ENCODE measurements at places on chromosomes 3 and 15.
A peak's percentile ranks its signal among the peaks of the same experiment; 100 is the strongest.

- no peak for DNase-seq
These were observed at the start of gene CCR9 for GRCh38 chr3:45885979-45886705. CCR9 (plus strand) TSS chr3:45886543; CDS start chr3:45894934, 8,391 bp downstream.

DNA sequence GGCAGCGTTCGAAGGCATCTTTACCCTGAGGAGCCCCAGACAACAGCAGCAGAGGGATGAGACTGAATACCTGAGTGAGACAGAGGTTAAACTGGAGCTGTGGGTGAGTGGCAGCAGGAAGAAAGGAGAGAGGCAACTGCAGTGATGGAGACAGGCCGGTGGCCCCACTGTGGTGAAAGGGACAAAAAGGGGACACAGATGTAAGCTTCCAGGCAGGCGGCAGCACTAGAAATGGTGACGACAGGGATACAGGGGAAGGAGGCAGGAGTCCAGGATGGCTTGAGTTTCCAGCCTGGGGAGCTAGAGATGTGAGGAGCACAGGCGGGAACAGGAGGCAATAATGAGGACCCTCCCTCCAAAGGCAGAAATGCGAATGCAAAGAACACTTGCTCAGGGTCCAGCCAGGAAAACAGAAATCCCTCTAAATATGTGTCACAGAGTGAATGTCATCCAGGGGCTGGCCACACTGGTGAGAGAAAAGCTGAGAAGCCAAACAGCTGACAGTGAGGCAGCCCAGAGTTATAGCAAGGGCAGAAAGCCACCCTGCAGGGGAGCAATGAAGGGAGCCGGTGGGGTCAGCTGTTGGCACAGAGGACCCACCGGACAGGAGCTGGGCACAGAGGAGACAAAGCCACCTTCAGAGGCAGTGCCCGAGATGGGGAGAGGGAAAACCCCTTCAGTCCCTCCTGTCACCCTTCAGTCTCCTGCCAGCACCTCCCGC lies 70.1 kb downstream of the TBC1D2B start:
- peak; percentile 55 for DNase-seq

GRCh38 chr15:59179717-59180116 lies 26.9 kb upstream of the LDHAL6B start:
- DNase-seq = no peak

- DNase-seq = no peak
These were observed 36.2 kb downstream of the MASP1 start for GRCh38 chr3:187255314-187255713.

DNA sequence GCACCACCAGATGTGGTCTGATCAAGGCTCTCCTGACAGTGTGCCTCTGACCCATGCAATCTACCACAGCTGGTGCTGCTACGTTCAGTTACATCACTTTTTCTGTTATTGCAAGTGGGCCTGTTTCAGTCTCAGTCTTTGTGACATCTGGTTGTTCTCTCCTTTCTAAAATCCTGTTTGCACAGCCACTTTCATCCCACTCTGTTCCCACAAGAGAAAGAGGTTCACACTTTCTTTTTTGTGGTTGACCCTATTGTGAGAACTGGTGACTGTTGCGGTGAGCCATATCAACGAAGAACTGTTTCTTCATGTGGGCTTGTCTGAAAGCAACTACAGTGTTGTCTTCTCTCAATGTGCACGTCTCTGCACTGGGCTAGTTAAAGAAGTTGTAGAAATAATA lies 342.8 kb upstream of the ARPP21 start:
- no peak for DNase-seq

- DNase-seq = no peak
These were observed 78.9 kb downstream of the PCSK6 start for GRCh38 chr15:101410612-101411011.

GRCh38 chr15:69074843-69075224 lies 60.3 kb downstream of the NOX5 start:
- DNase-seq = no peak

GRCh38 chr15:36905908-36906307 lies 194.4 kb downstream of the MEIS2 start:
- DNase-seq = no peak

DNA sequence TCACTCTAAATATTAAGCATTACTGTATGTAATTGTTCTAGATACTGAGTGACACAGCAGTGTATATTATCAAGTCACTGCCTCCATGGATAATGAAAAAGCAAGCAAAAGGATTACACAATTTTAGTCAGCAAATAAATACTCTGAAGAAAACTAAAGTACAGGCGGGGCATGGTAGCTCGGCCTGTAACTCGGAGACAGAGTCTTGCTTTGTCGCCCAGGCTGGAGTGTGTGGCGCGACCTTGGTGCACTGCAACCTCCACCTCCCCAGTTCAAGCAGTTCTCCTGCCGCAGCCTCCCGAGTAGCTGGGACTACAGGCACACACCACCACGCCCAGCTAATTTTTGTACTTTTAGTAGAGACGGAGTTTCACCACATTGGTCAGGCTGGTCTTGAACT lies 32.7 kb downstream of the RBM6 start:
- no peak for DNase-seq

- no peak for DNase-seq
These were observed 6.3 kb downstream of the CCNB2 start for GRCh38 chr15:59111251-59111650.

DNA sequence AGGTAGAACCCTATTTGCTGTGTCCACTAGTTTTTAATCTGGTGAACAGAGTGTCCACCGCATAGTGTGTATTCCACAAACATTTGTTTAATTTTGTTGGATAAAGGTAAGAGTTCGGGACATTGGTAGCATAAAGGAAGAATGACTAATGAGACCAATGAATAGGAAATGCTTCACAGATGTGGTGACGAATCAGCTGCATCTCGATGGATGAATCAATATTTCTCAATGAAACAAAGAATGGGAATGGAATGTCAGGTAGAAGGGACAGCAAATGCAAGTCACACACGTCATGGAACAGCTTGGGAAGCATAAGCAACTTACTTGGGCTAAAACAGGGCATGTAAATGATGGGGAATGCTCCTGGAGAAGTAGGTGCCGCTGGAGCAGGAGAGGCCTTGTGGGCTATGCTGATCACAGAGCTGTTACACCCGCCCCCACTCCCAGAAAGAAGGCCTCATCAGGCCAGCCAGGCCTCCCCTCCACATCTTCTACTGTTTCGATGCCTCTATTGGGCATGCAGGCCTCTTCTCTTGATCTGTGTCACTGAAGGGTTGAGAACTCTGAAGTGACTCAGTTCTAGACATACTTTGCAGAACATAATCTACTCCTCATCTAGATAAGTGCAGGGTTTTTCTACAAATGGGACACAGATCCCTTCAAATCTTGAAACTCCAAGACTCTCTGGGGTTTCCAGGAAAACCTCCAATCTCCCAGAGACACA lies 120.0 kb upstream of the GADL1 start:
- DNase-seq = no peak

DNA sequence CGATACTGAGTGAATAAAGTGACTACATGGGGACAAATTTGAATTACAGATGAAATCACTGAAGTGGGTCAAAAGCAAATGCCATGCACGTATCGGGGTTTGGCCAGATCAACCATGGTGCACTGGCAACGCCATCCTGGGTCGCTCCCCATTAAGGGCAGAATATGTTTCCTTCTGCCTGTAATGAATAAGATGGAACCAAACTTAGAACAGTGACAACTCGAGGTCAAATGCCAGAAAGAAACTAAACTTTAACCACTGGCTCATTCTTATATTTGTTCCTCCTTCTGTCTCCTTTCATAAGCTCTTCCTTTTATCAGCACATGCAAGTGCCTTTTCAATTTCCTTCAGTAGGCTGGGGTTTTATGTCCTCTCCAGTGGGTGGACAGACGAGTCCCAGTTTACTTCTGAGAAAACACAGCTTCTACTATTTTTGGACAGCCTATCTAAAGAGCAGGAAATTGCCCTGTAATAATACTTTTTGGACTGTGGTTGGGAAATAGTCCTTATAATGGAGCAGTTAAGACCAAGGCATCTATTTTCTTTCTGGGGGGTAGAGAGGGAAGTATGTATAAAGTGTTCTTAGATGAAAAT lies 61.4 kb downstream of the WHAMM start:
- no peak for DNase-seq

- DNase-seq = no peak
These were observed 378 bp upstream of the FEM1B start for GRCh38 chr15:68277131-68277602.

DNA sequence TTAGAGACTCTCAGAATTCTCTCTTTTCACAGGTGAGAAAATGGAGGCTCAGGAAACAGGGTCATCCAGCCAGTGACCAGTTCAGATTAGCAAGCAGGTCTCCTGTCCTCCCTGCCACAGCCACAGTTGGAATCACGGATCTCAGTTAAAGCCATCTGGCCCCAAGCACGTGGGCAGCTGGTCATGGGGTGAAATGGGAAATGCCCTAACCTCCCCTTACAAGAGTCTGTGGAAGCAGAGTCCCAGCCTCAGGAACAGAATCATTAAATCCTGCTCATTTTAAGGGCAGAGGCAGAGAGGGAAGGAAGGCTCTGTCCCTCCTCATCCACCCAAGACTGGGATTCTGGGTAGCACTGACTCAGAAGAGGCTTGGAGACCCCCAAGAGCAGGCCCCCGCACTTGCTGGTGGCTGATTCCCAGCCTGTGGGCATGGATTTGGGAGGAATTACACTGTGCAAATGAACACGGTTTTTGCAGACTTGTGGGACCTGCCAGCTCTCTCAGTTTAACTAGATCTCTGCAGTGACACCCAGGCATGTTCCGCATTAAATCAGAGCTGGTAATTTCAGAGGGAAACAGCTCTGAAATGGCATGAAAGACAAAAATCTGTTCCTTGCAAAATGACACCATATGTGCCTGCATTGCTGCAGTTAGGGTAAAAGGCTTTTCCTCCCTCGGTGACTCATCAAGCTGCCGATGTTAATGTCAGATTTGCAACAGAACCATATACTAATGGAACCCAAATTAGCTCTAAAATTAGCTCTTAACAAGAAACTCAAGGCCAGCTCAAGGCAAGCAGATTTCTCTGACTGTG lies 89.0 kb downstream of the BDH1 start:
- peak; percentile 45 for DNase-seq

DNA sequence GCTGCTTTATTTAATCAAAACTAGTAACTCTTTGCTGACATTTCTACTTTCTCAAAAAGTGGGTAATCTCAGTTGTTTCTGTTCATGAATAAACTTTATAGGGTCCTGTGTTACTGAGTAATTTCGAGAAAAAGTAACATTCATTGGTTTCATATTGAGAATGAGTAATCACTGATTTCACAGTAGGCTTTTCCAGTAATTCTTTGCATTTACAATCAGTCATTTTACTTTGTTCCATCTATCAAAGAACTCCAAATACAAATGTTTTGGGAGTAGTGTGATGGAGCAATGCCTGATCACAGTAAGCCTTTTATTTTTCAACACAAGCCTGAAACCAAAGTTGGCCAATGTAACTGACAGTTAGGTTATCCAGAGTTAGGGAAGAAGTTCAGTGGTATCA lies 353.6 kb downstream of the ULK4 start:
- DNase-seq = no peak

DNA sequence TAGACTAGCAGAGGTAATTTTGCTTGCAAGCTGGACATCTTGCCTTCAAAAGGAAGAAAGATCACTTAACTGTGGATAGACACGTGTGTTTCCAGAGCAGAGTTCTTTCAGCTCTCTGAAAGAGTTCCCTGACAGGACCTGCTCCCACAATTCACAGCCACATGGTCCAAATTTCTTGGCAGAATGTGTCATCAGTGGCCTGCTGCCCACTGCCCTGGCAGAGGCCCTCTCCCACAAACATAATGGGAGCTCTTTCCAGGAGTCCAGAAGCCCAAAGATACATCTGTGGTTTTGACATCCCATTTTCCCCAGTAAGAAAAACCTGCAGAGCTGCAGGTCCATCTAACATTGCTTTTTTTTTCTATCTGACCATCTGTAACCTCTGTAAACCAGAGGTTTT lies 48.3 kb downstream of the SERPINI1 start:
- no peak for DNase-seq

DNA sequence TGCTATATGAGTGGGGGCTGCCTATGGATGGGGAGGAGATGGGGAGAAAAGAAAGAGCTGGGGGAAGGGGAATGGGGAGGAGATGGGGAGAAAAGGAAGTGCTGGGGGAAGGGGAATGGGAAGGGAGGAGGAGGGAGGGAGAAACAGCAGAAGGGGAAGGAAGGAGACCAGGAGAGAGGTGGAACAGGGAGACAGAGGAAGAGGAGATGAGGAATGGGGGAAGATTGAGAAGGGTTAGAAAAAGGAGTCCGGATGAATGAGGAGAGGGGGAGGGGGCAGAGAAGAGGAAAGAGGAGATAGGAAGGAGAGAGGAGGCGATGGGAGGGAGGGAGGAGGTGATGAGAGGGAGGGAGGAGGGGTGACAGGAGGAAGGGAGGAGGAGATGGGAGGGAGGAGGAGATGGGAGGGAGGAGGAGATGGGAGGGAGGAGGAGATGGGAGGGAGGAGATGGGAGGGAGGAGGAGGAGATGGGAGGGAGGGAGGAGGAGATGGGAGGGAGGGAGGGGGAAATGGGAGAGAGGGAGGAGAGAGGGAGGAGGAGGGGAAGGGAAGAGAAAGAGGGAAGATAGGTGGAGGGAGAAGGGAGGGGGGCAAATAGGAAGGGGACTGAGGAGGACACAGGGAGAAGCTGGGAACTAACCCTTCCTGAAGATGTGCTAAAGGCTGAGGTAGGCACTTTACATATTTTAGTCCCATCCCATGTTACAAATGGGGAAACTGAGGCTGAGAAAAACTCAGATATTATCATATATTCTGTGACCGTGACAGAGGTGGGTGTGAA lies 6.6 kb upstream of the BCL2L10 start:
- no peak for DNase-seq

DNA sequence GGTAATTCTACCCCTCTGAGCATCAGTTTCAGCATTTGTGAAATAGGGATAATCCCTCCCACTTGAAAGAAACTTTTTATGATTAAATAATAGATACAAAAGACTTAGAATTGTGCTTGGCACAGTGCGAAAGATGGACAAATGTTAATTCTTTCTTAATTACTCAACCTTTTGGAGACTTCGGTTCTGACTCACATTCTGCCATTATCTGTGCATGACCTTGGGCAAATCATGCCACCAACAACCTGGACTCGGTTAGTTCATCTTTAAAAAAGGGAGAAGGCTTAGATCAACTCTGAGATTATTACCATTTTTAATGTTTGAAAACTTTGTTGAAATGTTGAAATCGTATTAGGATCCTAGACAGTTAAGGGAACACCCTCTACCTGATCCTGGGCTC lies 40.6 kb upstream of the POLR2M start:
- no peak for DNase-seq

DNA sequence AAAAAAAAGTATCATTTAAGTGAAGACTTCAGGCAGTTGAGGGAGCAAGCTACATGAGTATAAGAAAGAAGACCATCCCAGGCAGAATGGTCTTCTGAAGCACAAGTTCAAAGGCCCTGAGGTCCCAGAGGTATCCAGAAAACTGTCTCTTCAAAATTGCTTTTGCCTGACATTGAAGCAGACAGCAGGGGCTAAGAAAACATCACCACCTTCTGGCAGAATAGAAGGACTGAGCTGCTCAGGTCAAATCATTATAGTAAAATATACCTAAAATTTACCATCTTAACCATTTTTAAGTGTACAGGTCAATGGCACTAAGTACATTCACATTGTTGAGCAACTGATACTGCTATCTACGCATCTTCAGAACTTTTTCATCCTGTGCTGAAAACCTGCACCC lies 16.4 kb downstream of the GPR160 start:
- DNase-seq = no peak

Measured in sciatic nerve (tissue), 2 donors.